ENCODE measurements at places on chromosomes 1 and 21.

DNA sequence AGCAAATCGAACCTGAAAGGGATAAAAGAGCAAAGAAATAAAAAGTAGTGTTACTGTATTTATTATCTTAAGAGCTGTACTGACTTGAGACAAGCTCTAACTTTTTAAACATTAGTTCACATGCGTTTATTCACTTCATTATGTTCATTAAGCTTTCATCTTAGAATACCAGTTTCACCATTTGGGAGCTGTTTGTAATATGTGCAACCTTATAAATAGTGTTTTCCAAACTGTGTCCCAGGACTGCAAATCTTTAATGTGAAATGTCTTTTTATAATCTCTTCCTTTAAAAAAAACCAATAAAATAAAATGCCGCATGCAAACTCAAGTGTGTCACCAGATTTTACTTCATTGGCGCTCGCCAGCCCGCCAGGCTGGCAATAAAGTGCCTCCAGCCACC is 28.3 kb downstream of the LGALS8 start:
- DNase-seq, result no peak

DNA sequence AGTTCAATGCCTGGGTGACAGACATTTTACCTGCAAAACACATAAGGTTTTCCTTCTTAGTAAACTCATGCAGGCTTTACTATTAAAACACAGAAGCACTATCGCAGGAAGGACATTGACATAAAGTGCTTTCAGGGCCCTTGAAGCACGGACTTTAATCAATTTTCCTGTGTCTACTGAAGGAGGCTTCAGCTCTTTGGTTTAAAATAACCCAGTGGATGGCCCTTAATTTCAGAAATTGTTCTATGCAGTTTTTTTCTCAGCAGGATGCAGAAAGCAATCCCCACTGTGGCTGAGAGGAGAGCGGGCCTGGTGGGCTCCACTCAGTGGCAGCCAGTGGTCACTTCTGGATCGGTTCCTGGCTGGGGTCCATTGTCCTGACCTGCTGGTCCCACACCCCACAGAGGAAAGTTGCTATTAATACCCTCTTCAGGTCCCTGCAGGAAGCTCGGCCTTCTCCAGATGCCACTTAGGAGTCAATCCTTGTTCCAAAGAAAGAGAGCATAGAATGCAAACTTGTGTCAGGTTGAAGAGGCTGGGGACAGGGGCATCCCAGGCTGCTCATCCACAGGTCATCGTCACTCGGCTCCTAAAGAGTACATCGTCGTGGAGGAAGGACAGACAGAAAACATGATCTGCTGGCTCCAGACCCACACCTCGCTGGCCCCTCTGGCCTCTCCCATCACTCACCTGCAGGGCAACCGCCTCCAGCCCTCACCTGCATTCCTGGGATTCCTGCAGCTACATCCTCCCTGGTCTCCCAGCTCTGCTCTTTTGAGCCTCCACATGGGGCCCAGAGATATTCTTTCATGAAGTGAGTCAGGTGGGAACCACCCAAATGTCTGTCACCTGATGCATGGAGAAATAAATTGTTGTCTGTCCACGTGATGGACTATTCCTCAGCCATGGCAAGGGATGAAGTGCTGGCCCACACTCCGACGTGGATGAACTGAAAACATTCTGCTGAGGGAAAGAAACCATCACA is 153.1 kb downstream of the PSMG1 start:
- no peak for DNase-seq

- no peak for DNase-seq
These were observed 127.6 kb downstream of the DMRTB1 start for GRCh38 chr1:53586765-53587164.

- DNase-seq, result no peak
These were observed 897 bp downstream of the EPHX4 start for GRCh38 chr1:92030656-92031107.

GRCh38 chr1:109547463-109548320 is 723 bp upstream of the GNAI3 start:
- DNase-seq, result no peak

DNA sequence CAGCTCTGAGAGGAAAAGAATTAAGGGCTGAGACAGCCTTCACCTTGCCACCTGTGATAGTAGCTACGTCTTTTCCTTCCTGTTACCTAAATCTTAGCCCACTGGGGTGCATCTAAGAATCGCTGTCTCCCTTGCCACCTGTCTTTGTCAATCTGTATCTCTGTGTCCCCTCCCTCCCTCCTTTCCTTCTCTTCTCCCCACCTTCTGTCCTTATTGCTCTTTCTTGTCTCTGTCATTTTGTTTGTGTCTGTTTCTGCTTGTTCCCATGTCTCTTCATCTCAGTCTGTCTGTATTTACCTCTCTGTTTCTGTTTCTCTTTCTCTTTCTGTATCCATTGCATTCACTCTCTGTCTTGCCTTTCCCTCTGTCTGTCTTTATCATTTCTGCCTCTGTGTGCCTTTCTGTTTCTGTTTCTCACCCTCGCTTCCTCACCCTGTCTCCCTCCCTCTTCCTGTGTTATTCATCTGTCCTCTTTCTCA is 30.2 kb downstream of the SLC22A15 start:
- DNase-seq, result no peak

DNA sequence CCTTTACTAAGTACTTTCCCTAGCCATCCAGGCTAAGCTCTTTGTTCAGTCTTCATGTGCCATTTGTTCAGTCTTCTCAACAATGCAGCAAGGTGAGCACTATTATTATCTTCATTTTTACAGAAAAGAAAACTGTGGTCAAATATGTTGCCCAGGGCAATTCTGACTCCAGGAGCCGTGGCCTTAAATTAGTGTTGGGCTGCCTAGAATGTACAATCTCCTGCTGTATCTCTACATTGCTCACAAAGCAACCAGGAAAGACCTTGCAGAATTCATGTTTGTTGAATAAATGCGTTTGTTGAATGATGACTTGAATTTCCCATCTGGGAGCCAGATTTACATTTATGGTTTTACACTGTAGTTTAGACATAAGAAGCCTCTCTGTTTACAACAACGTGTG is 14.2 kb downstream of the CD101 start:
- DNase-seq, result no peak

DNA sequence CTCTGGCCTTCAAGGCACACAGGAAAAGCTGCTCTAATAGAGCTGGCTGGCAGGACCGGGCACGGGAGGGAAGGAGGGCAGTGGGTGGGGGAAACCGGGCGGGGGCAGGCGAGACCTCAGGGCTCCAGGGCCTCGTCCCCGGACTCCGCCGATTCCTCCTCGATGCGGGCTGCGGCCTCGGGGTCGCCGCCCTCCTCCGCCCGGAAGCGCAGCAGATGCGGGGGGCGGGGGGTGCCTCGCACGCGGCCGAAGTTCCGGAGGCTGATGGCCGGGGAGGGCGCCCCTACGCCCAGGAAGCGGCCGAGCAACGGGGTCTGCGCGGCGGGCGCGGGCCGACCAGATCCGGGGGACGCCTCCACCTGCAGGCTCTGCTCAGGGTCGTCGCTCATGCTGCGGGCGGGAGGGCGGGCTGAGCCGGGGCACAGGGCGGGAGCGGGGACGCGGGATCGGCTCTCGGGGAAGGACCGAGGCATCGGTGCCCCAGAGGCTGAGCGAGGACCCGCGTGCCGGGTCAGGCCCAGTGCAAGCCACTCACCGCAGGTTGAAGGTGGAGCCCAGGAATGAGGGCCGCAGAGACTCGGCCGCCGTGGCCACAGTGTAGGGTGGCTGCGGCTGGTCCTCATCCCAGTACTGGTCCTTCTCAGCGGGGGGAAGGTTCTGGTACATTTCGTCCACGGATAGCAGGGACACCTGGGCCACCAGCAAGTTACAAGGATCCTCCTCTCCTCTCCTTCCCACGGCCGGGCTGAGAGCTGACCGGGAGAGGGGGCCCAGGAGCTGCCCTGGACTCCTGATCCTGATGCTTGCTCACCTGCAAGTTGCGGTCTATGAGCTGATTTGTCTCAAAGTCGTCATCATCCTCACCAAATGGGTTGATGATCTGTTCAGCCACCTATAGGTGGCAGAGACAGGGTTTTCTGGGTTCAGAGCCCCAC is 3.6 kb downstream of the BEST4 start:
- no peak for DNase-seq
